Ecto neural progenitor cell (in vitro differentiated cells): ENCODE measurements at places on chromosomes 7 and 10.

DNA sequence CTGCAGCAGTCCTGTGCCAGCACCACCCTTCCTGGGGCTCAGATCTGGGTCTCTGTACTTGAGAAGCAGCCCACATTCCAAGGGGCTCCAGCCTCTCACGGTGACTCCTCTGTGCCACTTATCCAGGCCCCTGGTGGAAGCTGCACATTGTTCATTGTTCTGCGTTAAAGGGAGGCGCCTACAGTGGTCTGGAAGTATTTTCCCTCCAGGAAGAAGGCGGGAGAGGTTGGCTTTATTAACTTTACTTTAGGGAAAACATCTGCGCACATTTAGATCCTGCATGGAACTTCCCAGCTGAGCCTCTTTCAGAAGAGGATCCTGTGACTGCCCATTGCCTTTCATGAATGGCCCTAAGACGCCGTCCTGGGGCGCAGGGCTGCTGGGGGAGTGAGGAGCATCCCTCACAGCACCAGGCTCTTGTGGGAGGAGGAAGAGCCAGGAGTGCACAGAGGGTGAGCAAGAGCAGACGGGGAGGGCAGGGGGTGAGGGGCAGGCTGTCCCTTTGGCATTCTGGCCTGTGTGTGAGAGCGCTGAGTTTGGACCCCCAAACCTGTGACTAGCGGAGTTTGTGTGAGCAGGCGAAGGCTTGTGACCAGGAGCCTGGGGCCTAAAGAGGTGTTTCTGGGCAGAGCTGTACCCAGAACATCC is 98.6 kb upstream of the BTBD16 start:
- DNase-seq, result no peak

- no peak for DNase-seq
These were observed 5.0 kb downstream of the YWHAG start for GRCh38 chr7:76353744-76354143.

- no peak for DNase-seq
These were observed 10.1 kb downstream of the ANKRD22 start for GRCh38 chr10:88841316-88842111.

GRCh38 chr7:98922392-98923187 is 44.3 kb downstream of the TRRAP start:
- DNase-seq, result no peak

- DNase-seq, result no peak
These were observed 33.7 kb upstream of the CSTF2T start for GRCh38 chr10:51733057-51733456.

DNA sequence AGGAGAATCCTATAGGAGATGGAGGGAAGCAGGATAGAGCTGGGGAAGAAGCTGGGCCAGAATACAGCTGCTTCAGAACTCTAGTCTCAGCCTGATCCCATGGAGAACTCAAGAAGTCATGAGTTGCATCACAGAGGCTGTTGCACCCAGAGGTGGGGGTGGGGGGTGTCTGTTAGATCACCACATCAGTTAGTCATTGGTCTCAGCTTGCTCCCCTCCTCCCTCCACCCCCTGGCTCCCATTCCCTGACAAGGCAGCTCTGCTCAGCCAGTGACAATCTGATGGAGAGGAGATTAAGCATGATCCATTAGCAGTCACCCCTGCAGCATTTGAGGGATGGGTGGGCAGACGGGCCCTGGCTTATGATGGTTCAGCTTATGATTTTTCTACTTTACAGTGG is 58.4 kb upstream of the FGL2 start:
- DNase-seq, result no peak

- no peak for DNase-seq
These were observed 205.6 kb upstream of the PRSS58 start for GRCh38 chr7:142463401-142463850.

DNA sequence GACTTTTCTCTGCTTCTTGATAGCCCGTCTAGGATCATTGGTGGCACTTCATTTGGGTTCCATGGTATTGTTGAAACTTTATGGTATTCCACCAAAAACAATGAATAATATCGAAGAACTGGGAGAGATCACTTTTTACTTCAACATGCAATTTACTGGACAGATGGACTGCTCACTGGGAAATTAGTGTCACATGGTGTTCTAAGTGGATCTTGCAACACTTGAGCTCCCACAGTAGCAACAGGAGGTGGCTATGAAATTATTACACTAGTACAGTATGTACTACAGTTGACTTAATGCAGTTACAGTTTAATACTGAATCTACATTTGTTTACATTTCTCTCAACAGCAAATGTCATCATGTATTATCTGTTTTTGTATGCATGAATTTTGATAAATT is 997.3 kb downstream of the REEP3 start:
- no peak for DNase-seq

DNA sequence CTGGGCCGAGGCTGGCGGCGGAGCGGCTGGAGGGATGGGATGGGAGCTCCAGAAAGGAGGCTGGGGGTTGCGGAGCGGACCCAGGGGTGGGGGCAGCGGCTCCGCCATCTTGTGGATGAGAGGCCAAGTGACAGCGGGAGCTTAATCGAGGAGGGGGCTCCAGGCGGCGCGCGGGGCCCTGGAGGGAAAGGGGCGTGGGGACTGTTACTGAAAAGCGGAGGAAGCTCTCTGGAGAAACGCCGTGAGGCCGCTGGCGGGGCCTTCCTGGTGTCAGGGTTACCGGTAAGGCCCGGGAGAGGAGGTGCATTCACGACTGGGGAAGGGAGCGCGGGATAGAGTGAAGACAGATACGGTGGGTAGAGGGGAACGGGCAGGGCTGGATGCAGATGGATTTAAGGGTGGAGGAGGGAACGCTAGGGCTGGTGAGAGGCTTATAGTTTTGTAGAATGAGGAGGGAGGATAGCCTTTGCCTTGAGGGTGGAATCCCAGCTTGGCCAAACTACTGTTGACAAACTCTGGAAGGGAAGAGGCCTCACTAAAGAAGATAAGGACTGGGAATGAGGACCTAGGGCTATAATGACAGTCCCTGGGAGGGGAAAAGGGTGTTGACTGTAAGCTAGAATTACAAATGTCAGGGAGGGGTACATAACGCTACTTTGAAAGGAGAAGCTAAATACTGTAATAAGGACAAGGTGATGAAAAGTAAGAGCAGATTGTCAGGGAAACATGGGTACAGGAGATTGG is 535 bp downstream of the BTRC start:
- peak; percentile 91 for DNase-seq

- DNase-seq, result no peak
These were observed 14.8 kb upstream of the ORAI2 start for GRCh38 chr7:102418592-102418991.

- no peak for DNase-seq
These were observed 31.5 kb downstream of the PRKAR2B start for GRCh38 chr7:107075863-107076574.

DNA sequence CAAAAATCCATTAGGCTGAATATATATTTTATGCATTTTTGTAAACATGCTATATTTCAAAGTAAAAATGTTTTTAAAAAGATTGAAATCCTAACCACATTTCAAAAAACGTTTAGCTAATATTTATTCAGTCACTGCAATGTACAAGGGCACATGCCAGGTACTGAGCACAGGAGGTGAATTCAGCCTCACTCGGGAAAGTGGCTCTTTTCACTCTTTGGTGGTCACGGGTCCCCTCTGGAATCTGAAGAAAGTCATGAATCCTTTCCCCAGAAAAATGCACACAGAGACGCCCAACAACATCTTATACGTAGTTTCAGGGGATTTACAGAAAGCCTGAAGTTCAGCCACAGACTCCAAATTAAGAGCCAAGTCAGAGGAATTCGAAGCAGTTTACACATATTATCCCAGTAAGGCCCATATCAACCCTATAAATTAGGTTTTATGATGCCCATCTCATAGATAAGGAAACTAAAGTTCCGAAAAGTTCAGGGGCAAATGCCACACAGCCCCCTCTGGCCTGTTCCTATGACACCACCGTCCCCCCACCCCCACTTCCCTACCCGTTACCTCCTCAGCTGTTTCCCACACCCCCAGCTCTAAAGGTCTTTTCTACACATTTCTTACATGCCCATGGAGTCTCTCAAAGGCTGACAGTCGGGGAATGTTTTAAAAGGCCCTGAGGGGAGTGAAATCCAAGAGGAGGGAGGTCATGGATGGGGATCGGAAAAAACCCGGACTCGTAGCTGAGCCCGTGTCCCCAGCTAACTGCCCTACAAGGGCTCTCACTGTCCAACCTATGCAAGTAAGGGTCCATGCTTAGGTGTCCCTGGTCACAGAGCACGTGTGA is 9.6 kb upstream of the SVOPL start:
- DNase-seq, result no peak

DNA sequence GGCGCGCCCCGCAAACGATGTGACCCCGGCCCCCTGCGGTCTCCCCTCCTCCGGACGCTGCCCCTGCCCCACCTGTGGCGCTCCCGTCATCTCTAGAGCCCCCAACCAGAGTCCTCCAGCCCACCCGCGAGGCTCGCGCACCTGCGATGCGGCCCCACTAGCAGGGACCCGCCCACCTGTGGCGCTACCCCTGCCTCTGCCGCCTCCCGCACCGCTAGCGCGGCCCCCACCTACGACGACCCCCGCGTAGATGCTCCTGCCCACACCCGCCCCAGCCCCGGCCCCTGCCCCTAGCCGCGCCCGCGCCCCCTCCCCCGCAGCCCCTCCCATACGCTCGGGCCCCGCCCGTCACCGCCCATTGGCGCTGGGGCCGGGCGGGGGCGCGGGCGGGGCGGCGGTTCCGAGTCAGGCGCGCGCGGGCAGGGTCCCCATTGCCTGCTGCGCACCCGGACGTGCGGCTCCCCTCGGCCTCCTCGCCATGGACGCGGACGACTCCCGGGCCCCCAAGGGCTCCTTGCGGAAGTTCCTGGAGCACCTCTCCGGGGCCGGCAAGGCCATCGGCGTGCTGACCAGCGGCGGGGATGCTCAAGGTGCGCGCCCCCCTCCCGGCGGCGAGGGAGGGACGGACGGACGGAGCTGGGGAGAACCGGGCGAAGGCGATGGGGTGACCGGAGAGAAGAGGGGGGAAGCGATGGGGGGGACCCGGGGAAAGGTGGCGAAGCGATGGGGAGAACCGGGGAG is at the start of gene PFKP:
PFKP (plus strand) TSS at position 431 of the 741 bp plus-strand sequence; CDS start at position 479, 48 bp downstream.
- DNase-seq, result no peak

- no peak for DNase-seq
These were observed 404.7 kb downstream of the ARL4A start for GRCh38 chr7:13091974-13092707.

DNA sequence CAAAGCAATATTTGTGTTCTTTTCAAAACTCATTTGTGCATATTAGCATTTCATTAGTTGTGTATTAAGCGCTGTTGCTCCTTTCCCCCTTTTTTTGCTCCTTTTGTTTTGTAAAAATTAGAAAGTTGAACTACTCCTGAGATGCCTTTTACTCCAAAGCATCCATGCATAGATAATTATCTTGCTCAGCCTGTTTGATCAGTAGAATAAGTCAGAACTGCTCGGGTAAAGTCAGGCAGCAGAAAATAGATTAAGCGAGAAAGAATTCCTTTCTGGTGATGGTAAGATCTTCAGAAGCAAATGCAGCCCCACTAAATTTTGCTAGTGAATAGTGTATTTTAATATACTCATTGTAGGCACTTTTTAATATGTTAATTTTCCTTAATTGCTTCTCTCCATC is 227.1 kb downstream of the TEX36 start:
- DNase-seq, result no peak

- no peak for DNase-seq
These were observed 176.4 kb downstream of the CCDC71L start for GRCh38 chr7:106484562-106484961.

DNA sequence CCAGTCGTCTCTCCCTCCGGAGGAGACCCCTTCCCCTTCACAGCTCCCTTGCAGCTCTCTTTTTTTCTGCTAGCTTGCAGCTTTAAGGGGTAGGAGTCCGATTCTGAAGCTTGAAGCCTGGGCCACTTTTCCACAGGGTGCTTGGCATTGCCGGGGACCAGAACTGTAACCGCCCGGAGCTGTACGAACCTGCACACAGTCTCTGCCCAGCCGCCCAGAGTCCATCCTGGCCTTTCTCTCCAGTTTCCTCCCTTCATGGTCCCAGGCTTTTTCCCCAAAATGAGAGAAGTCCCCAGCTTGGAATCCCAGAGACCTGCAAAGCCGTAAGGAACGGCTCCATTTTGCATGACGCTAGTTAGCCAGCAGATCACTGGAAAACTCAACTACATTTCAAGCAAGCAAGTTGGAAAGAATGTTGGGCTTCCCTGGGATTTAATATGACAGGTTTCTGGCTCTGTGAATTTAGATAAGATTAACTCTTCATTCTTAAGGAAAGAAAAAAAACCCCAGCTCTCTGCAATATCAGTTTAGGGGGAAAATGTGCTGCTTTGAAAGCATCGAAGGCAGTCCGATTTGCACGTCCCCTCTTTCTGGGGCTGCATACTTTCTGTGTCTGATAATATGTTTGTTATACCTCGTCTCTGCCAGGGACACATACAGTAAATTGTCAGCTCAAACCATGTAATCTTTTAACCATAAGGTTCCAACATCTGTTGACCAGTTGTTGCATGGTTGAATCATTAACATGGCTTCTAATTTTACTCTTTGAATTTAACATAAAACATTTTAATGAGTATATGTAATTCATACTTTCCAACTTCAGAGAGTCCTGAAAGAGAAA is 190.0 kb upstream of the LYZL2 start:
- no peak for DNase-seq

- DNase-seq, result no peak
These were observed 329.2 kb upstream of the COBL start for GRCh38 chr7:51645702-51646298.

GRCh38 chr7:140146574-140146973 is 30.2 kb downstream of the KDM7A start:
- DNase-seq, result no peak

DNA sequence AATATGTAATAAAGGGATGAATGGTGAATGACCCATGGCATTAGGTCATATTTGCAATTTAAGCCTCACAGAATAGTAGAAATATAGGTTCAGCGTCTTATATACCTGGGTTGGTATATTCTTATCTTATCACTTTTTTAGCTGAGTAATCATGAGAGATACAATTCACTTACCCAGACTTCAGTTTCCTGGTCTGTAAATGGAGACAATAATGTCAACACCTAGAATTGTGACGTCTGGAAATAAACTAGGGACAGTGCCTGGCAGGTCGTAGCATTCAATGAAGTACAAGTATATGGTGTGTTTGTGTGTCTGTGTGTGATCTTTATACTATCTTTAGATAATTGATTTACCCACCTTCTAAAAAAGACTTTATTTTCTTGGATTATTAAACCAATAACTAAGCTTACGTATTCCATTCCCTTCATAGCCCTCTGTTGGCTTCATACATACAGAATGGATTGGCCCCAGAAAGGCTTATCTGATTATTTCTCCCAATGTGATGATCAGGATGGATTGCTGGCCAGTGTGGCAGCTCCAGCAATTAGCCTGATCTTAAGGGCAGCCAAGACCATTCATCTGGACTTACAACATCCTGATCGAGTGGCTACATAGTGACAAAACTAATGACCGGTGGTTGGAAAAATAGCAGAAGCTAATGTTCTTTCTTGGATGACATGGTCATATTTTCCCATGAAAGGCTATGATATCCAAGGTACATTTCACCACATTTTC is 121.2 kb upstream of the NPVF start:
- no peak for DNase-seq

- DNase-seq, result no peak
These were observed 312.0 kb downstream of the RNLS start for GRCh38 chr10:88270871-88271713.

- no peak for DNase-seq
These were observed 345.7 kb downstream of the PTPRN2 start for GRCh38 chr7:158241919-158242318.
